Cerebellar cortex (tissue), 1 donor: ENCODE measurements at places on chromosomes 11 and 22.

DNA sequence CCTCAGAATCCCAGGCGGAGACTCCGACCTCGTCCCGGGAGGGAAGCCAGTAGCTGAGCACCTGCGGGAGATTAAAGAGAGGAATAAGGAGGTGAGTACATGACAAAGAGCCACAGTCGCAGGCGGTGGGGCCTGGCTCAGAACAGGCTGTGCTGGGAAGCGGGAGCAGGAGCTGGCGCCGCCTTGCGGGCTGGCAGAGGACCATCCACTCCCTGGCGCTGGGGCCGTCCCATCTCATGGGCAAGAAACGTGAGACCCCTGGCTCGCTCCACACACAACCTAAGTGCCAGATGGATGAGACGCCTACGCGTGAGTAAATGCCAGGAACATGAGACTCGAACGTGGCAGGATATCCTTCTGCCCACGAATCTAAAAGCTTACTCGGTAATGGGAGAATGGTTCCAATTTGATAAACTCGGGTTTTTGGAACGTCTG lies 6.3 kb downstream of the CEND1 start:
- peak; percentile 96 for DNase-seq

DNA sequence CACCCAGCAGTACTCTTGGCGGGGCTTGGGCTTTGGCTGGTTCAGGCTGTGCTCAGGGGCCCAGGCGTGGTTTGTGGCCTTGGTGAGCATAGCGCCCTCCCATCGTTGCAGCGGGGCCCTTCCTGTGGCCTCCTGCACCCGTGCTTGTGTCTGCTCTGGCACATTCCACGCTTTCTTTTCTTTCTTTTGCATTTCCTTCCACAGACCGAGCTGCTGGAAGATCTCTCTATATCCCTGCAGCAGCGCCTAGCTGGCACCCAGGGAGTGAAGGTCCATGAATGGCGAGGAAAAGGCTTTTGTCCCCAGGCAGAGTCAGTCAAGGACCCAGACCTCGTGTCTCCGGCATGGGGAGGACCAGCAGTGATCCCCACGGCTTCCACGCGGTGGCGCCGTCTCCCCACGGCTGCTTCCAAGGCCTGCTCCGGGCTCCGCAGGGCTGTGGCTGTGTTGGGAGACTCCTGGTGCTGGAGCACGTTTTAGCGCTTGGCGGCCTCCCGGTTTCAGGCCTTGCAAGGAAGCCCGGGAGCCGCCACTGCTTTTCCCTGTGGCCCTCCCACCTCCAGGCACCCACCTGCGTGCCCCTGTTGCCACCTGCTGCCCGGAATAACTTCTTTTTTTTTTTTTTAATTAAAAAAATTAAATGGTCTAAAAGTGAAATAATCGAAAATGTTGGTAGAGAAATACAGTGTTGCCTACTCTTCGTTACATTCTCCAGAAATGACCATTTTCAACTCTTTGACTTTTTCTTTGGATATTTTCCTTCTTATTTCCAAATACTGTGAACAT lies 28.5 kb downstream of the GLB1L2 start:
- DNase-seq, result peak; percentile 67

- DNase-seq, result no peak
Observed at GRCh38 chr11:60168306-60168705, 14.6 kb downstream of the MS4A6A start.

GRCh38 chr11:86949995-86950660 lies 5.1 kb downstream of the FZD4 start:
- no peak for DNase-seq

GRCh38 chr11:29293825-29294224 lies 723.0 kb downstream of the KCNA4 start:
- DNase-seq, result no peak

DNA sequence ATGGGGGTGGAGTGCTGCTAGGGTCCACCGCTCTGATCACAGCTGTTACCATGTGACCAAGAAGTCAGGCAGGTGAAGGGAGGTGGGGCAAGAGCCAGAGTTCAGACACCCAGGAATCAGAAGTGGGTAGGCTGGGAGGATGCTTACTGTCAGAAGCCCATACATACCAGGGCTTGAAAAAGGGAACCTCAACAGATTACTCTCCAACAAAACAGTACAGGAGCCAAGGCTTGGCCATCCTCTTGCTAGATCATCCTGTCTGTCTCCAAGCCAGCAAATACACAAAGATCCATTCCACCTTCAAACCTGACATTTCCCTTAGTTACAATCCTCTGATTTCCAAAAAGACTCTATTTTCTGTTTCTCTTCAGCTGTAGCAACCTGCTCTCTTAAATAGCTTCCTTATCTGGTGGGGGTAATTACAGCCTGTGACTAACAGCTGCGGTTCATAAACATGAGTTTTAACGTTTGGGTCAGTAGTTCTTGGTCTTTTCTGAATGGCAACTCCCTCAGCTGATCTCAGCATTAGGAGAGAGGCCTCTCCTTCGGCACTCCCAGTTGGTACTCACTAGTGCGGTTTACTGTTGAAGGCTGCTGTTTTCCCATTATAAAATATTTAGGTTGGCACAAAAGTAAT lies 31.1 kb upstream of the WT1 start:
- no peak for DNase-seq

DNA sequence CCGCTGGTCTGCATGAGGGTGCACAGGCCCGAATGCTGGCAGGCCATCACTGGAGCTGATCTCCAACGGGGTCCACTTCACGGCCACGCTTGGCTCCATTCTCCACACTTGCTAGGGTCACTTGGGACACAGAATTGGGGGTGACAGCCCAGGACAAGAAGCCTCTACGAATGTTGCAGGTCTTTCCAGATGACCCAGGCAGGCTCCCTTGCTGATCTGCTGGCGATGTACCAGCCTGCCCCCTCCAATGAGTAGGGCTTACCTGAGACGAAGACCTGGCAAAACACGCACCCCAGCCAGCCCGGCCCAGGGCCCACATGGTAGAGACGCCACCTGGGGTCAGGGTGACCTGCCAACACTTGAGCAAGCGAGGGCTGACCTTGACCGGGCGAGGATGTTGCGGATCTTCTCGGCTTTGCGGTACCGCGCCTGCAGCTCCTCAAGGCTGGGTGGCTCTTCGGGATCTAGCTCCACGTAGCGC lies 44.9 kb downstream of the C11orf58 start:
- no peak for DNase-seq

DNA sequence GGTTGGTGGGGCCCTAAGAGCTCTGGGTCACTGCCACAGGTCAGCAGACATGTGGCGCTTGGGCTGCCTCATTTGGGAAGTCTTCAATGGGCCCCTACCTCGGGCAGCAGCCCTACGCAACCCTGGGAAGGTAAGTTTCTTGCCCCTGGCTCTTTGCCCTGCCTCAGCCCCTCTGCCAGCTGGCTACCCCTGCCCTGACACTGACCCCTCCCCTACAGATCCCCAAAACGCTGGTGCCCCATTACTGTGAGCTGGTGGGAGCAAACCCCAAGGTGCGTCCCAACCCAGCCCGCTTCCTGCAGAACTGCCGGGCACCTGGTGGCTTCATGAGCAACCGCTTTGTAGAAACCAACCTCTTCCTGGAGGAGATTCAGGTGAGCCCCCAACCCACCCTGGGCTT lies 1.9 kb downstream of the SCYL1 start:
- DNase-seq, result no peak

GRCh38 chr11:128841461-128842072 lies 25.5 kb downstream of the KCNJ1 start:
- no peak for DNase-seq

DNA sequence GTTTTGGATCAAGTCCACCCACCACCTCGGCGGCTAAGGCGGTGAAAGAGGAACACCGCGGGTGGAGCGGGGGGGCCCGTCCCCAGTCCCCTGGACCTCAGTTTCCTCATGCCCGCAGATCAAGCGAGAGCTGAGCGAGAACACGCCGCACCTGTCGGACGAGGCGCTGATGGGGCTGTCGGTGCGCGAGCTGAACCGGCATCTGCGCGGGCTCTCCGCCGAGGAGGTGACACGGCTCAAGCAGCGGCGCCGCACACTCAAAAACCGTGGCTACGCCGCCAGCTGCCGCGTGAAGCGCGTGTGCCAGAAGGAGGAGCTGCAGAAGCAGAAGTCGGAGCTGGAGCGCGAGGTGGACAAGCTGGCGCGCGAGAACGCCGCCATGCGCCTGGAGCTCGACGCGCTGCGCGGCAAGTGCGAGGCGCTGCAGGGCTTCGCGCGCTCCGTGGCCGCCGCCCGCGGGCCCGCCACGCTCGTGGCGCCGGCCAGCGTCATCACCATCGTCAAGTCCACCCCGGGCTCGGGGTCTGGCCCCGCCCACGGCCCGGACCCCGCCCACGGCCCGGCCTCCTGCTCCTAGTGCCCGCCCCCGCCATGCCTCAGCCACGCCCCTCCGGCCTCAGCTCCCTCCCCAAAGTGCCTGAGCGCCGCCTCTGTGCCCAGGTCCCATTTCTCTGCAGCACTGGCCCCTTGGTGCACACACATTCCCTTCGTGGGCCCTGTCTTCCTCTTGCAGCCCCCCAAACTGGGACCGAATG lies 12.7 kb downstream of the MAFF start:
- DNase-seq, result peak; percentile 42

DNA sequence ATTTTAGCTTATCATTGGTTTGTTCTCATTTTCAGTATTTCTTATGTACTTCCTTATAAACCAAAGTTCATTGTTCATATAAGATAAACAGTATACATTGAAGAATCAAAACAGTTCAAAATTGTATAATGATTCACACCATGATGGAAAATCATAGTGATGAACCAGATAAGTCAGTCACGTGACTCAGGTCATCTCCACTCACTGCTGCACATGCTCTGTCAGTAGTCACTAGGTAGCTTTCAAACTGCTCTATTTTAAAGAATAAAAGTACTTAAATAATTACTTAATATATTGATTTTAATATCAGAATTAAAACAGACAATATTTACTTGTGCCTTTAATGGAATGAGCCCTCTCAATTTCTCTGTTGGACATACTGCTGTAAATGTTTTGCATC lies 37.5 kb downstream of the PDHX start:
- DNase-seq, result no peak

- no peak for DNase-seq
Observed at GRCh38 chr11:10728789-10729472, 22.1 kb upstream of the CTR9 start.

GRCh38 chr11:109040303-109040702 lies 375.4 kb downstream of the DDX10 start:
- no peak for DNase-seq

GRCh38 chr22:27866135-27867084 lies 52.6 kb downstream of the PITPNB start:
- no peak for DNase-seq

GRCh38 chr22:42511401-42511891 lies 8.2 kb downstream of the RRP7A start:
- DNase-seq, result no peak

DNA sequence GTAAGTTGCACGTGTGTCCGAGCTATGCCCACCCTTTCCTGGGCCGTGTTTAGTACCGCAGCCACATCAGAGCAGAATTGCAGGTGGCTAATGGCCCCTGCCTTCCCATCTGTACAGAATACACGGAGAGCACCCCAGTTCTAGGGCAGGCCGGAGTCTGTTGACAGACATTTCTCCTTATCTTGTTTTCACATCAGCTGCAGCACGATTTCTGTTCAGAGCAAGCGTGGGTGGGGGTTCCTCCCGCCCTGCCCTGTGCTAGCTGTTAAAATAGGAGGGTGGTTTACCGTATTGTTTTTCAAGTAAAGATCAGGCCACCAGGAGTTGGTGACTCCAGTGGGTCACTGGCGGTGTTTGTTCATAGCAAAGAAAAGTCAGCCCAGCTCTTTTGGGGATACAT lies 41.1 kb downstream of the UBASH3B start:
- DNase-seq, result no peak

DNA sequence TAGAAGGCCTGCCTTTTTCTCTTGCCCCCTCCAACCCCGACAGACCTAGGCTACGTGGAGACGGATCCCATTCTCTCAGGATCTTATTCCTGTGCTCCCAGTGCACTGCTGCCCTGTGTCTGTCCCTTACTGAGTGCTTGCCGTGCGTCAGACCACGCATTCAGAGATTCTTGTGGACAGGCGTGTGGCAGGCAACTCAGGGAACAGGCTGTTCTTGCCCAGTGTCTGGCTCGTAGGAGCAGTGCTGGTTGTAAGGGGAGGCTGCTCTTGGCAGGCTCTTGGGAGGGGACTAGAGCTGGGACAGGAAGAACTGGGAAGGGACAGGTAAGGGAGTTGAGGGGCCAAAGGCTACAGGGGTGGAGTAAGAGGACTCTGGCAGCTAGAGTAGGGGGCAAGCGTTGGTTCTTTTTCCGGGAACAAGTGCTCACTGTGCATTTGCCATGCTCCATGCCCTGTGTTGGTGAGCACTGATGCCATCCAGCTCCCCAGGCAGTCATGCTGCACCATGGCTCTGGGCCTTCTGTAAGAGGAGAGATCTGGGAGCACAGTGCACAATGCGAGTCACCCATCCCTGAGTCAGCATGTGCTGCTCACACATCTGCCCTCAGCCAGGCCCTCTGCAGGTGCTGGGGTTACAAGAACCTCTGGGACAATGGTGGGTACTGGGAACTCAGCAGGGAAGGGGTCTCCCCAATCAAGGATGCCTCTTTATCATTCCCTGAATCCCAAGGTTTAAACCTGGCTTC lies 119.1 kb downstream of the TBC1D22A start:
- DNase-seq, result no peak
